ENCODE measurements at places on chromosomes 16 and 17.

GRCh38 chr17:65482201-65482600 is 79.2 kb downstream of the AXIN2 start:
- no peak for DNase-seq

DNA sequence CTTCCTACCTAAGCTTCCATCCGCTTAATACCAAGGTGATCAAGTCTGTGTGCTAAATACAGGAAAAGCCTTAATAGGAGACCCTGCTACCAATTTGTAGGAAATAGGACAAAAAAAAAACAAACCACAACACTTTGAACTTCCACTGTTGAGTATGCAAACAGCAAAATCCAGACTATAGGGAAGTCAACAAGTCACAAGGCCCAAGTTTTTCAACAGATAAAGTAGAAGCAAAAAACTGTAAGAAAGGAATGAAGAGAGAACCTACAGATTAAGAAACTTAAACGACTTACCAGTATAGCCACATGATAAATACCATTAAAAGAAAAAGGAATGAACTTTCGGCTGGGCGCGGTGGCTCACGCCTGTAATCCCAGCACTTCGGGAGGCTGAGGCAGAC is 7.4 kb downstream of the USP22 start:
- no peak for DNase-seq

GRCh38 chr17:81242421-81243332 is 3.6 kb downstream of the NDUFAF8 start:
- DNase-seq: no peak

- DNase-seq: no peak
Observed at GRCh38 chr16:23668225-23668624, 10.5 kb upstream of the PLK1 start.

GRCh38 chr17:45227101-45227925 is 5.6 kb downstream of the FMNL1 start:
- DNase-seq: no peak

Measured in NCI-H1048 (cell line).